Stimulated activated CD4-positive, alpha-beta T cell treated with anti-CD3 and anti-CD28 coated beads, Interleukin-4, amount 100 ng/mL, for 48 hours (primary cell): ENCODE measurements at places on chromosomes 2 and 18.

GRCh38 chr18:57901825-57902589 lies 98.9 kb upstream of the ATP8B1 start:
- no peak for DNase-seq

GRCh38 chr2:2765839-2766495 lies 434.9 kb upstream of the MYT1L start:
- no peak for DNase-seq

DNA sequence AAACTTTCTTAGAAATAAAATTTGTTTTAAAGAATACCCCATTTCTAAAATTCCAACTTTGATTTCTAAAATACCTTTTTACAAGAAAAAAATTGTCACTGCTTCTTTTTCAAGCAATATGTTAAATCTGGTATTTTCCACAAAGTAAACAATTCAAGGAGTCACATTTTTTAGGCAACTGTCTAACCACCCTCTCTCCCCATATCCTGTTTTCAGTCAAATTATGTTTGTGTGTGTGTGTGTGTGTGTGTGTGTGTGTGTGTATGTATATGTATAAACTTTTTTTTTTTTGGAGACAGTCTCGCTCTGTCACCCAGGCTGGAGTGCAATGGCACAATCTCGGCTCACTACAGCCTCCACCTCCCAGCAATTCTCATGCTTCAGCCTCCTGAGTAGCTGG lies 59.3 kb downstream of the ADNP2 start:
- no peak for DNase-seq

DNA sequence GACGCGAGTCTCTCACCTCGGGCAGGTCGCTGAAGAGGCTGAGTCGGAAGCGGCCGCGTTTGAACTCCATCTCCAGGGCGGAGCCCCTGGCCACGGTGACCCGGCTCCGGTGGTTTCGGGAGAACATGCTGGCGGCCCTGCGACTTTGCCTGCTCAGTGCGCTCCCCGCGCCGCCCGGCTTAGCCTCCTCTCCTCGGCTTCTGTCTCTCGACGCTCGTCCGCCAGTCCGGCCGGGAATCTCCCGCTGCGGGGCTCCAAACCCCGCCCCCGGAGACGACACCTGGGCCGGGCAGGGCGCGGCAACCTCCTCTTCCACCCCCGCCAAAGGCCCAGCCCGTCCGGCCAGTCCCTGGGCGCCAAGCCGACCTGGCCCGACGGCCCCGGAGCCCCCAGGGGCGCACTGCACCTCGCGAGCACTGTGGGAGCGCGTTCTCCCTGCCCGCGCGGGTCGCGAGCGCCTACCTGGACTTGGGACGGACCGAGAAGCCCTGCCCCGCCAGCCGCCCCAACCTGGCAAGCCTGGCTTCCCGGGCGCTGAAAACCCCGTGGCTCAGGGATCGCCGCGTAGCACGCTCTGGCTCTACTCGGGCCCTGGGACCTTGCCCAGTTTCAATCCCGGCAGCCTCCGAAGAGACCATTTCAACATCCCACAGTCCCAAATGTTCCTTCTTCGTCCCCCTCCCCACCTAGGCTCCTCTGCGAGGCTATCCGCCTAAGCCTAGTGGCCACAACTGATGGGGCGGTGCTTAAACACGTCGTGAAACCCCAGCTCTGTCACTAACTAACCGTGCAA lies at the start of gene RTKN:
Gene RTKN, minus strand, starts transcription at position 248 of the 793 bp plus-strand sequence. Its CDS starts 121 bp downstream, at position 127.
- DNase-seq: no peak

- no peak for DNase-seq
Observed at GRCh38 chr18:10928772-10929373, 220.5 kb downstream of the PIEZO2 start.

GRCh38 chr18:36772241-36772723 lies 56.5 kb downstream of the TPGS2 start:
- no peak for DNase-seq

GRCh38 chr2:144322379-144322778 lies 197.5 kb downstream of the ZEB2 start:
- no peak for DNase-seq

GRCh38 chr2:224946895-224947294 lies 95.4 kb downstream of the DOCK10 start:
- DNase-seq: no peak

GRCh38 chr2:139142252-139142880 lies 362.2 kb upstream of the NXPH2 start:
- DNase-seq: no peak

- no peak for DNase-seq
Observed at GRCh38 chr2:69958480-69958879, 3.0 kb downstream of the ASPRV1 start.

DNA sequence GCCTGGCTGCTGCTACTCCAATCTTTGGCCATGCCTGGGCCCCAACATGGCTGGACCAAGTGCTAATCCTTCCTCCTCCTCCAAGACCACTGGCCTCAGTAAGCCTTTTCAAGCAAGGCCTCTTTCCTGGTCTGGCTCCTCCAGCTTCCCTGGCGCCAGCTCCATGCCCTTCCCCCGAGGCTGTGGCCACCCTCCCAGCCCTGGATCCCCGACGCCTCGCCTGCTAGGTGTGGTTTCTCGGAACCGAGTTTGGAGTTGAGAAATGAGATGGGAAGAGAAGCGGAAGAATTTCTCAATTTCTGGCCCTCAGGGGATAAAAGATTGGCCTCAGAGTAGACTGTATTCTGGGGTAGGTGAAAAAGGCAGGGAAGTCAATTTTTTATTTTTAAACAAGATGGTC lies 46.4 kb downstream of the ADCY3 start:
- no peak for DNase-seq

DNA sequence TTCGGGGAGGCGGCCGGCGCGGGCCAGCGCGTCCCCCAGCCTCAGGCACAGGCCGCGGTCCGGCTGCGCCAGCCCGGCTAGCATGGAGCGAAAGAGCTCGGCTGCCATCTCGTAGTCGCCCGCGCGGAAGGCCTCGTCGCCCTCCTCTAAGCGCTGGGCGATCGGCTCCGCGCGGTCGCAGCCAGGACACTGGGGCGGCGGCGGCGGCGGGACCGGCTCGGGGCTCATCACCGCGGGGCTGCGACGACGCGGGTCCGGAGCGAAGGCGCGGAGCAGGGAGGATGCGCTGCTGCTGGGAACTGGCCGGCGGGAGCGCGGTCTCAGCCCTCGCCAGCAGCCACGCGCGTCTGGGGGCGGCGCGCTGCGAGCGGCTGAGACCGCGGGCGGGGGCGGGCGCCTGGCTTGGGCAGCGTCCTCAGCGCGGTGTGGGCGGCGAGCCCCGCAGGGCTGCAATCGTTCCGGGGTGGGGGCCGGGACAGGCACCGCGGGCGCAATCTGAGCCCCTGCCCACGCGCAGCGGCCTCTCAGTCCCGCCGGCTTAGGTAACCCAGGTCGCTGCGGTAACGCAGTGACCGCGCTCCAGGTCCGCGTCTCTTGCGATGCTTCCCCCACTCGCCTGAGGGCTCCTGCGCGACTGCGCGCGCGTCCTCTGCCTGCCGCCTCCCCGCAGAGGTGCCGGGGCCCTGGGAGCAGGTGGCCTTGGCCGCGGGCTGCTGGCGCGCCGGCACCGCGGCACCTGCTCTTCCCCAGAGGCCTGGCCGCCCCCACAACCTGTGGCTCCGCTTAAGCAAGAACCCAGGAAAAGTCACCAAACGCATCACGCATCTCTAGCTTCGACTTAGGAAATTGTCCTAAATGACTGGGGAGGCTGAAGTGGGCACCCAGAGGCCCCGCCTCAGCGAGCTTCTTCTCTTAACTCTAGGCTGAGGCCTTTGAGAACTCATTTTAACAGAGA lies at the start of gene LONRF2:
Gene LONRF2, minus strand, starts transcription at position 636 of the 955 bp plus-strand sequence. Its CDS starts 408 bp downstream, at position 228.
- peak; percentile 11 for DNase-seq

DNA sequence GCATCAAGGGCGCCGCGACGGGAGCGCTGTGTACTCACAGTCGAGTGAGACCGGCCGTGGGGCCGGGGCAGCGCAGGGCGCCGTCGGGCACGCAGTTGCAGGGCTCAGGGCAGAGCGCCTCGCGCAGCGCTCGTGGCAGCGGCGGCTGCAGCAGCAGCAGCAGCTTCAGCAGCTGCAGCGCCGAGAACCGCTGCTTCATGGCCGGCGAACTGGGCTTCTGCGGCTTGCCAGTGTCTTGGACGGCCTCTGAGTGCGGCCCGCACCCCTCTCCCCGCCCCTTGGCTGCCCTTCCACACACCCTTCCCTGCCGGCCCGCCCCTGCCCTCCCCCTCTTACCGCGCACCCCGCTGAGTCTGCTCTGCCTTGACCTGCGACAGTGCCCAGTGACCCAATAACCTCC lies at the start of gene LHCGR:
Gene LHCGR, minus strand, starts transcription at position 252 of the 400 bp plus-strand sequence. Its CDS starts 53 bp downstream, at position 199.
- DNase-seq: no peak

- DNase-seq: no peak
Observed at GRCh38 chr2:166282154-166282553, 93.6 kb downstream of the SCN9A start.

GRCh38 chr2:14717131-14717530 lies 84.6 kb downstream of the LRATD1 start:
- no peak for DNase-seq

DNA sequence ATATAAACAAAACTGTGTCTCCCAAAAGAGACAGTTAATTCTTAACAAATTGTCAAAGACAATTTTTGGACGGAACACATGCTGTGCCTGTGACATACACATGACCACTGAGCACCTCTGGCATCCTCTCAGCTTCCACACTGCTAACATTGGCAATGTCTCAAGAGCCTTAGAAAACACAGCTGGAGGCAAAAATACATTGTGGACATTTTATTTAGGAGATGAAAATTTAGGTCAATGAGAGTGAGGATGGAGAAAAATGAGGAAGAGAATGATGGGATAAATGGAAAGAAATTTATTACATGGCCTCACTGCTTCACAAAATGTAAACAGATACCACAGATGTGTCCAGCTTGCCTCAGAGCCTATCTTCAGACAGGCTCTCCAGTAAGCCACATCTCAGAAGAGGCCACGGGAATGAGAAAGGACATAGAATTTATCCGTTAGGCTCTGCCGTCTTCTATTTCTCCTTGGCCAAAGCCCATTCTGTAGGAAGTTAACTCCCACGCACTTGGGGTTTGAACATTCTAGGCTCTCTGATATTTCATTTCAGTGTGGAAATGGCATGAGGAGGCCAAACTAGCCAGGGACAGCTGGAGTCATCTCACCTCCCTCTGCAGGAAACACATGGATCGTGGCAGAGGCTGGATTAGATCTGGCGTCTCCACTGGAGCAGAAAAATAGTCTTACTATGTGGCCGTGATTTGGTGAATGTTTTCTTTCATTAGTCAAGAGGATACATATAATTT lies 519.4 kb upstream of the DSEL start:
- no peak for DNase-seq
